Fibroblast of skin of right quadriceps (primary cell): ENCODE measurements at places on chromosomes 11 and 22.

GRCh38 chr22:49329636-49330035 lies 498.0 kb downstream of the BRD1 start:
- DNase-seq = no peak

DNA sequence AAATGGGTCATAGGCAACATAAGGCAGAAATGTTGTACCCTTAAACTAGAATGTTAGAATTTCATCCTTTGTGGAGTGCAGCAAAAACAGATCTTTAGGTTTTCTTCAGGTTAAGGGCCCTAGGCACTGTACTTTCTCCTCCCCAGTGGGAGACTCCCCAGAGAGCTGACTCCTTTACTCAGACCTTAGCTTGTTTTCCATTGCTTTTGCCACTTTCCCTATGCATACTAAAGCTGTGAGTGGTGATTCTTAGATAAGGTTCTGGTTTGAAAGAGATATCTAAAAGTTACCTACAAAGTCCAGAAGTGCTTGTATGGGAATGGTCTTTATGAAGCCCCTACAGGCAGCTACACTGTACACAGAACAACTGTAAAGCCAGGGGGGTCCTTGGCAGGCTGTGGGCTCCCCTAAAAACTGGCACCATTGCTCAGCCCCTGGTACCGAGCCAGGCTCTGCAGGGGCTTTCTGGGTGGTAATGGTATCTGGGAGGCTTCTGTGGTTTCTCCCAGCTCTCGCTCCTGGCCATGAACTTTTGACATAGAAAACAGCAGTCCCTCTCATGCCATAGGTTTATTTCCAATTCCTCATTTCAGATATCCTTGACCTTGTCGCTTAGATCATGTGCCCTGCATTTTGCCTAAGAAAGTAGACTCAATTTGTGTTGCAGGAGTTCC lies 23.2 kb downstream of the AMOTL1 start:
- no peak for DNase-seq

DNA sequence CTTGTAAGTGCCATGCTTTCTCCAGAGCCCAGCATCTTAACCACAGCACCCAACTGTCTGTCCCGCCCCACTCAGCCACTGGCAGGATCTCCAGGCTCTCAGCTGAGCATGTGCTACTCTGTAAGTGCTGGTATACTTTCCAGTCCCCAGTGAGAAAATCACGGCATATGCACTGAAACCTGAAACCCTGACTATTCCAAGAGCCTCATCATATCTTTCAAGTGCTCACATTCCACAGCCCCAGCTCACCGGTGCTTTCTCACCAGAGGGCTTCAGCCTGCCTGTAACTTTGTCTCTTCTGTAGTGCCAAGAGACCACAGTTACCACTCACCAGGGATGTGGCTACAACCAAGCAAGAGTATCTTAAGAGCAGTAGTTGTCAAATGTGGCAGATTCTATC lies 24.4 kb upstream of the PAMR1 start:
- peak; percentile 97 for DNase-seq

DNA sequence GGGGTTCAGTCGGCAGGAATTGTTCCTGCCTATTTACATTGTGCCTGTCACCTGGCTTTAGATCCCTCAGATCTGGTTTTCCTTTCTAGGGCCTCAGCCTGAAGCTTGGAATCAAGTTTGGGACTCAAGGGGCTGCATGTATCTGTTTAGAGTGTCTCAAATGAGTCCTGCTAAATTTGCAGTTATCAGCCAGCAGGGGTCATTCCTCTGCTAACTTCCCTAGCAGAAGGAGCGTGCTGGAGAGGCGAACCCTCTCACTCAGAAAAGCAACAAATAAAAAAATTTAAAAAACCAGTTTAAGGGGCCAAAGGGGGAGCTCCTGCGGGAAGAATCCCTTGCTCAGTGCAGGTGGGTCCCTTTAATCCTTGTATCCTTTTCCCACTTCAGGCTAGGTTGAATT lies 1220.2 kb downstream of the JRKL start:
- no peak for DNase-seq

- peak; percentile 87 for DNase-seq
These were observed 50.5 kb upstream of the SHISAL1 start for GRCh38 chr22:44363013-44363979.

DNA sequence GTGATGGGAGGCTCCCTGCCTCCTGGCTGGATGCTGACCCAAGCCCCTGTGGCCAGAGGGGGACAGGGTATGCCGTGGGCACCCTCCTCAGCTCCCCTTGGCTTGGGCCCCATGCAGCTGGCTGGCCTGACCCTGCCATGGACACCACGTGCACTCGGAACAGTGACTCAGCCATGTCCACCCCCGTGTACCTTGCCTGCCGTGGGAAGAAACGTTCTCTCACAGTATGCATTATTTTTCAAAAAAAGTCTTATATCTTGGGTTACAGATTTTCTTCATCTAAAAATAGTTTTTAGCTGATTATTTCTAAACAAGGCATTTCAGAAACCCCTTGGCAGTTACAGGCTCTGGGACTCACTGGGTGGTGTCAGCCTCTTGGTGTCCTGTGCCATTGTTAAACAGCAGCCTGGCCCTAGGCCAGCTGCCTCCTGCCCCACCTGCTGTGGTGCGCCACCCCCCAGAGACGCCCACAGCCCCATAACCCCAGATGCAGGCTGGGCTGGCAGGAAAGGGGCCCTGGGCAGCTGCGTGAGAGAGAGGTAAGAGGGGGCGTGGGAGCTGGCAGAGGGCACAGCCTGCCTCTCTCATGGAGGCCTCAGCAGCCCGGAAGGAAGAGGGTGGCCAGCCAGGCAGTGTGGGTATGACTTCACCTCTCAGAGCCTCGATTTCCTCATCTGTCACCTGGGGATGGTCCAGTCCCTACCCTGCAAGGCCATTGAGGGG lies 99.8 kb downstream of the MORC2 start:
- no peak for DNase-seq

GRCh38 chr22:37982151-37982785 lies 2.1 kb downstream of the SOX10 start:
- no peak for DNase-seq

DNA sequence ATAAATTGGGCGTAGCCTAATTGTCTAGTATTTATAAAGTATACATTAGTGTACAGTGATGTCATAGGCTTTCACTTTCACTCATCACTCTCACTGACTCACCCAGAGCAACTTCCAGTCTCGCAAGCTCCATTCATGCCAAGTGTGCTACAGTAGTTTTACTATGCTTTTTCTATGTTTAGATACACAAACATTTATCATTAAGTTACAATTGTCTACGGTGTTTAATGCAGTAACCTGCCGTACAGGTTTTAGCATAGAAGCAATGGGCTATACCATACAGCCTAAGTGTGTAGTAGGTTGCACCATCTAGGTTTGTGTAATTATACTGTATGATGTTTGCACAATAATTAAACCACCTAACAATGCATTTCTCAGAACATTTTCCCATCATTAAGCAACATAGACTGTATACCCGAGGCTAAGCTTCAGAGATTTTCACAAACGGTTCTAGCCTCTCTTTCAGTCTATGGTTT lies 17.5 kb downstream of the OR9G1 start:
- DNase-seq = no peak

DNA sequence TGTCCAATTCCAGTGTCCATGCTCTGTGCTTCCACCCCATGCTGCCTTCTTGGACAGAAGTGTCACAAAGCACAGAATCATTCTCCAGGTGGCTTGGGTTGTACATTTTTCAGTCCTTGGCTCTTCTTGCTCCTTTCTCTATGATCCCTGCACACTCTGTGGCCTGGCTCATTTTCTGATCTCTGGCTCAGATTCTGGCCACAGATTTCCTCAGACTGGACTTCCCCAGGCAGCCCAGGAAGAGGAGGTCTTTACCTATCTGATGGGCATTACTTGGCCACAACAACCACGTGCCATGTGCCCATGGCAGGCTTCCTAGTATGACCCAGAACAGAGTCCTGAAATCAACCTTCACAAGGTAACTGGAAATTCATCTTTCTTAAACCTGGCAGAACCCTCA lies 27.2 kb downstream of the SYTL2 start:
- no peak for DNase-seq

- peak; percentile 54 for DNase-seq
These were observed 26.1 kb downstream of the GLYATL1 start for GRCh38 chr11:58965246-58965985.

- no peak for DNase-seq
These were observed 157.5 kb downstream of the WNT11 start for GRCh38 chr11:76048763-76049162.

GRCh38 chr11:76361374-76361773 lies 19.6 kb downstream of the THAP12 start:
- DNase-seq = no peak

DNA sequence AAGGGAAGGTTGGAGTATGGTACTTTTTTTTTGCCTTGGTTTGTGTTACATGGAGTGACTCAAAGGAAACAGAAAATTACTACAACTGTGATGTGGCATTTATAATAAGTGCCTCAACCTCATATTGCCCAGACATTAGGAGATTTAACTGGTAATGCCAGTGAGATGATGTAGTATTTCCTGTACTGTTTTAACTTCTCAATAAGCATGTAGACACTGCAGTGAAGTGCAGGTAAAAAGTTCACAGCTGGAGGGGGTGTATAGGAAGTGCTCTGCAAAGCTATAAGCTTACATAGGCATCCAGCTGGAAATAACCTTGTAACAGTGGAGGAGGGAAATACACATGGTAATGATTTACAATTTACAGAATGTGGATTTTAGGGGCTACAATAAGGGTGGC lies 138.2 kb upstream of the MTMR2 start:
- peak; percentile 77 for DNase-seq

GRCh38 chr22:39297490-39298240 lies 21.8 kb downstream of the RPL3 start:
- DNase-seq = peak; percentile 56

DNA sequence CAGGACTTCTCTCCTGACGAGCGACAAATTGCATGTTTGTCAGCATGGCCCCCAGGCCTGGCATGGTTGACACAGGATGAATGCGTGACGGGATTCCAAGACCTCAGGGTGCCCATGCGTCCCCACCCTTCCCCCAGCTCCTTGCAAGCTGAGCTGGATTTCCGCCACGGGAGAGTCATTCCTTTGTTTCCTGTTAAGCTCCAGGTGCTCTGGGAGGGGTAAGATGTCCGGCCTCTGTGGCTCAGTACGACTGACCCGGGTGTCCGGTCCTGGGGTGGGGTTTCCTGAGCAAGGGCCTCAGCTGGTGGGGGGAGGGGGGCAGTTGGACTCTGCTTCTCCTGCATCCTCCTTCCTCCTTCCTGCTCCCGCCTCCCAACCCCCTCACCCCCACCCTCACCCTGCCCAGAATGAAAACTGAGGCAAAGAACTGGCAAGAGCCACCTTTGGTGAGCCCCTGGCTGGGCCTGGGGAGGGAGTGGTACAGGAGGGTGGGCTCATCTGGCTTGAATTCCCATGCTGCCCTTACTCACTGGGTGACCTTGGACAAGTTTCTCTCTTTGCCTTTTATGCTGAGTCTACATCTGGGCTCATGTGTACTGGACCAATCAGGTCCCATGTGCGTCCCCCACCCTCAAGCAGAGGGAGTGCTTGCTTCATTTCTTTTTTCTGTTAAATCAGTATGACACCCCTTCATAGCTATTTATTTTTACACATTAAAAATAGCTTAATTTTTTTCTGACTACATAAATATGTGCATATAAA lies 2.5 kb downstream of the CDC42EP2 start:
- peak; percentile 72 for DNase-seq

DNA sequence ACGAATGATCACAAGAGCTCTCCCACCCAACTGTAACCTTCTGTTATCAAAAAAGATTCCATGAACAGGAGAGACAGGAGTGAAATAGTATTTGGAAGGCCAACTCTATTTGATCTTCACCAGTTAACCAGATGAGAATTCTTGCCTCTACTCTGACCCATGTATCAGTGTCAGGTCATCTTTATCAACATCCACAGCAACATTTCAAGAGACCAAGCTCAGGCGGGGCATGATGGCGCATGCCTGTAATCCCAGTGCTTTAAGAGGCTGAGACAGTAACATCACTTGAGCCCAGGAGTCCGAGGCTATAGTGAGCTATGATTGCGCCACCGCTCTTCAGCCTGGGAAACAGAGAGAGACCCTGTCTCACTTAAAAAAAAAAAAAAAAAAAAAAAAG lies 62.3 kb downstream of the GAB2 start:
- DNase-seq = no peak

DNA sequence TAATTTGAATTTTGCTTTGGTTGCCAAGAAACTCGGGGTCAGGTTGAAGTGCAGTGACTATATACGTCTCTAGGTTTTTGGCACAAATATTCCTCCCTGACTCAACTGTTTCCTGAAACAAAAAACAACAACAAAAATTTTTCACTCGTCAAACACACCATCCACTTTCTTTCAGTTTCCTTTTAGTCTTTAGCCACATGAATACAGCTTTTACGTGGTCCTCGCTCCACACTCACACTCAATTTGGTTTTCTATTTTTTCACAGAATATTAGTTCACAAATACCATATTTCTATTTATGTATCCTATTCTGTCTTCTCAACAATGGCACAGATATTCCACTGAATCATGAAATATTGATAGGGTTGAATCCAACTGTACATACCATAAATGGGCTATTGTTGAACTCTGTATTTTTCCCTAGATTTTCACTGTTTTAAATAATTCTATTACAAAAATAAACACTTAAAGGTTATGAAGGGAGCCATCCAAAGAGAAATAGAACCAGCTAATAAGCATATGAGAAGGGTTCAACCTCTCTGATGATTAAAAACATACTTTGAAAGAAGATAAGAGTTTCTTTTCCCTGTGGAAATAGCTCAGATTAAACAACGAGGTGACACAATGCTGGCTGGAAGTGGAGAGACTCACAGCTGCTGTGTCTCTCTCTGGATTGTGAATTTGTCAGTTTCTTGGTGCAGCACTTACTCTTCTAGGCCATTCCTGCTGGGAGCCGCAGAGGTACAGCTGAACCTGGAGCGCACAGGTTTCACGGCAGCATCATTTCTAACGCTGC lies 5.1 kb upstream of the FBLN1 start:
- DNase-seq = no peak

DNA sequence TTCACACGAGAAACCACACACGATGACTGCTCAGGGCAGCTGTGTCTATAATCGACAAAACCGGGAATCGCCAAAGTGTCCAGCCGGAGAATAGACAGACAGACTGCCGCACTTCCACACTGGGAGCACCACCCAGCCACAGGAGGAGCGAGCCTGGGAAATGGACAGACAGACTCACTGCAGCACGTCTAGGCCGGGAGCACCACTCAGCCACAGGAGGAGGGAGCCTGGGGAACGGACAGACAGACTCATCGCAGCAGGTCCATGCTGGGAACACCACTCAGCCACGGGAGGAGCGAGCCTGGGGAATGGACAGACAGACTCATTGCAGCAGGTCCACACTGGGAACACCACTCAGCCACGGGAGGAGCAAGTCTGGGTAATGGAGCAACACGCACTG lies 137.2 kb downstream of the BRD1 start:
- no peak for DNase-seq

DNA sequence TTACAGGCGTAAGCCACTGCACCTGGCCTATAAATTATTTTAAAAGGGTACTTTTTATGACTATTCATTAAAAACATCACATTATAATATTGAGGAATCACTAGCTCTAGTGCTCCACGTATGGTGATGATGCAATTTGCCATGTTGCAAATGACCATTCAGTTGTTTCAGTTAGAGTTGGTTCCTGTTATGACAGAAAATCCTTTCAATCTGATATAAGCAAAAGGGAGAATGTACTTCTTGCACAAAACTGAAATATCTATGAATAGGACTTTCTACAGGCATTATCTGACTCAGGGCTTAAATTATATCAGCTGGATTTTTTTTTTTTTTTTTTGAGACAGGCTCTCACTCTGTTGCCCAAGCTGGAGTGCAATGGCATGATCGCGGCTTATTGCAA lies 45.6 kb upstream of the RRM1 start:
- no peak for DNase-seq

- no peak for DNase-seq
These were observed 343.7 kb downstream of the BRD1 start for GRCh38 chr22:49483946-49484345.

GRCh38 chr11:109023036-109023435 lies 358.2 kb downstream of the DDX10 start:
- DNase-seq = no peak
